ENCODE measurements at places on chromosomes 1 and 21.

- no peak for DNase-seq
- no peak overlapping the region for H3K4me3 ChIP-seq
- peaks cover 16% of the 10 kb centered on the region for H3K4me1 ChIP-seq
- peak overlapping the region; percentile 58 for H3K27ac ChIP-seq
- H3K27me3 ChIP-seq, result no peaks in the 10 kb centered on the region
Observed at GRCh38 chr1:62723883-62724282, 35.7 kb upstream of the DOCK7 start.

- peaks cover 3% of the 10 kb centered on the region for H3K36me3 ChIP-seq
- H3K27me3 ChIP-seq, result no peaks in the 10 kb centered on the region
- H3K4me1 ChIP-seq, result no peaks in the 10 kb centered on the region
- H3K27ac ChIP-seq, result no peak overlapping the region
- H3K4me3 ChIP-seq, result no peak overlapping the region
Observed at GRCh38 chr1:173418107-173418985, 58.8 kb upstream of the PRDX6 start.

- H3K27ac ChIP-seq, result no peak overlapping the region
- no peak for DNase-seq
- H3K4me3 ChIP-seq, result no peak overlapping the region
- no peaks in the 10 kb centered on the region for H3K27me3 ChIP-seq
Observed at GRCh38 chr1:12076425-12077005, 13.4 kb downstream of the TNFRSF8 start.

- peaks cover 8% of the 10 kb centered on the region for H3K4me1 ChIP-seq
- peak overlapping the region; percentile 89 for H3K27ac ChIP-seq
Observed at GRCh38 chr1:32239790-32240139, 7.3 kb upstream of the FAM167B start.

GRCh38 chr1:198876371-198876871, 237.6 kb downstream of the PTPRC start:
- no peak overlapping the region for H3K4me3 ChIP-seq
- H3K27me3 ChIP-seq, result no peaks in the 10 kb centered on the region
- no peak overlapping the region for H3K27ac ChIP-seq
- no peak for DNase-seq
- H3K4me1 ChIP-seq, result no peaks in the 10 kb centered on the region
